Common myeloid progenitor, CD34-positive (primary cell): ENCODE measurements at places on chromosomes 11 and 22.

GRCh38 chr11:118530683-118531596 is at the start of gene TMEM25:
Gene TMEM25, plus strand, starts transcription at chr11:118531192. Its CDS starts 610 bp downstream, at chr11:118531802.
- H3K4me1 ChIP-seq, result peaks cover 46% of the 10 kb centered on the region
- peaks cover 3% of the 10 kb centered on the region for H3K36me3 ChIP-seq
- H3K27me3 ChIP-seq, result no peaks in the 10 kb centered on the region

GRCh38 chr11:77035039-77035438 is 841 bp downstream of the B3GNT6 start:
- DNase-seq, result no peak
- peaks cover 17% of the 10 kb centered on the region for H3K27me3 ChIP-seq
- H3K4me3 ChIP-seq, result no peak overlapping the region

GRCh38 chr11:74630043-74630442 is 37.7 kb downstream of the POLD3 start:
- H3K36me3 ChIP-seq, result peaks cover 31% of the 10 kb centered on the region
- DNase-seq, result no peak
- H3K4me3 ChIP-seq, result no peak overlapping the region
- H3K4me1 ChIP-seq, result no peaks in the 10 kb centered on the region
- no peaks in the 10 kb centered on the region for H3K27me3 ChIP-seq

GRCh38 chr11:32153747-32154146 is 62.9 kb downstream of the RCN1 start:
- H3K27ac ChIP-seq, result no peak overlapping the region
- H3K27me3 ChIP-seq, result no peaks in the 10 kb centered on the region
- H3K4me1 ChIP-seq, result peaks cover 3% of the 10 kb centered on the region
- H3K36me3 ChIP-seq, result no peaks in the 10 kb centered on the region

DNA sequence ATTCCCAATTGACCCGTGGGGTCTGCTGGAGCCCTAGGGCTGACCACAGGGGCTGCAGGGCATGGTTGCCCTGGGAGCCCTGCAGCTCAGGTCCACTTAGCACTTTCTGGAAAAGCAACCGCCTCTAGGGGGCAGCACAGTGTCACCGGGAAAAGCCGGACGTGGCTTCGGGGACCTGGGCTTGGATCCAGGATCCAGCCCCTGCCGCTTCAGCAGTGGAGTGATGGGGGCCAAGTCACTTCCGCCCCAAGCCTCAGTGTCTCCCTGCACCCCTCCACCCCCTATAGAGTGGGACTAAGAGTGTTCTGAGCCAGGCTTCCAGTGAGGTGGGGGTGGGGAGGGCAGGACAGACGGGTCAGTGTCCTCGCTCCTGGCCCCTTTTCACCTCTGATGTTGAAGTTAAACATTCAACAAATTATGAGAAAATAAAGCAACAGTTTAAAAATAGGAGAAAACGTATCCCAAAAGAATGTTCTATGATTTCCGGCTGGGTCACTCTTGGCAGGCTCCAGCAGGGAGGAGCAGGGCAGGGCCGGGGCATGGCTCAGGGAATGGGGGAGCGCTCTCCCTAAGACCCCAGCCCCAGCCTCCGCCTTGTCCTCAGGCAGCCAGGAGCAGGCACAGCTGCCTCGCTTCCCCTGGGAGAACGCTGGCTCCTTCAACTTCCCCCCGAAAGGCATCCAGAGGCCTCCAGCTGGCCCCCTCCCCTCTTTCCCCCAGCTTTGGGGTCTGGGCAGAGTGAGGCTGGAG is 96.5 kb upstream of the FGF3 start:
- no peaks in the 10 kb centered on the region for H3K36me3 ChIP-seq
- peaks cover 3% of the 10 kb centered on the region for H3K4me1 ChIP-seq
- no peak overlapping the region for H3K27ac ChIP-seq

- H3K4me1 ChIP-seq, result peaks cover 55% of the 10 kb centered on the region
- no peak overlapping the region for H3K4me3 ChIP-seq
- no peaks in the 10 kb centered on the region for H3K27me3 ChIP-seq
- no peak for DNase-seq
- H3K27ac ChIP-seq, result no peak overlapping the region
Observed at GRCh38 chr11:122737951-122738693, 82.6 kb downstream of the UBASH3B start.

DNA sequence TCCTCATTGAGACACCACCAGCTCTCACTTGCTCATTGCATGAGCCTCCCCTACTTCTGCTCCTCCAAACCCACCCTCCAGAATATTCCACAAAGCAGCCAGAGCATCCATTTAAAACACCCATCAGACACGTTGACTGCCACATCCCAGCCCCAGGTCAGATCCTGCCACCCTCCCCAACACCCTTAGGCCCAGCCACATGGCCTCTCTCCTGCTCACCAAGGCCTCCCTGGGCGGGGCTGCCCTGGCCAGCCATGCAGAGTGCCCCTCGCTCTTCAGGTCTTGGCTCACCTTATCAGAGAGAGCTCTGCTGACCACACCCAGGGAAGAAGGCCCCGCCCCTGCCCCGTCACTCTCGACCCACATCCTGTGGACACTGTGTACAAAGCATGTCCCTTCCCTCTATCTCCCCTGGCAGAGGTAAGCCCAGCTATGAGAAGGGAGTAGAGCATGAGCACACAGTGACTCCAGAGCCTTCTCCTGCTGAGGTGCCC is 106.8 kb downstream of the MICAL3 start:
- H3K27ac ChIP-seq, result no peak overlapping the region
- H3K36me3 ChIP-seq, result no peaks in the 10 kb centered on the region
- H3K27me3 ChIP-seq, result no peaks in the 10 kb centered on the region
- H3K4me1 ChIP-seq, result no peaks in the 10 kb centered on the region
- no peak for DNase-seq
- no peak overlapping the region for H3K4me3 ChIP-seq

GRCh38 chr22:28413612-28414399 is 265.8 kb downstream of the TTC28 start:
- no peaks in the 10 kb centered on the region for H3K36me3 ChIP-seq
- H3K4me1 ChIP-seq, result no peaks in the 10 kb centered on the region
- no peaks in the 10 kb centered on the region for H3K27me3 ChIP-seq

DNA sequence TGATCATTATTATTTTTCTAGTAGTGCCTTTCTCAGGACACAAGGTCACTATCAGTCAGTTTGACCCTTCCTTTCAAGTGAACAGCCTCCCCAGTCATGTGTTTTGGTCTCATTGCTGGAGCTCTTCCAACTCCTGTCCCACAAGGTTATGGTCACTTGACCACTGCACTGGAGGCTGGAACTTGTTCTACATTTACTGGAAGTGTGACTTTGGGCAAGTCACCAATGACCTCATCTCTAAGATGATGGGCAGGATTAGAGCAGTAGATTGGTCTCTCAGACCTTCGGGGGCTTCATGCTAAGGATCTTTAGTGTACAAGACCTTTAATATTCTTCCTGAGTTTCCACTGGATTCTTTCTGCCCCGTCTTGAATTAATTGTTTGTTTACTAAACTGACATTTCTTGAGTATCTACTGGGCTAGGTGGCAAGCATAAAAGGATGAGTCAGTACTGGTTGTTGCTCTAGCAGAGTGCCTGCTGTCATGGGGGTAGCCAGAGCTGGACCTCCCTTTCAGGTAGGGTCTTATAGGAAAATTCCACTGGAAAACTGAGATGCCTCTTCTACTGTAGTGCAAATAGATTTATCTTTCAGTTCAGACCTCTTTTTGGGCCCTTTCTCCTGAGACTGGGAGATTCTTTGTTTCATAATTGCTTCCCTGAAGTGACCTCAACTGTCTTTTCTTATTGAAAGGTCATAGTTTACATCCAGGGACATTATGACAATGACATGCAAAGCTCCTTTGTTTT is 106.8 kb downstream of the GRAMD1B start:
- no peaks in the 10 kb centered on the region for H3K4me1 ChIP-seq
- H3K4me3 ChIP-seq, result no peak overlapping the region
- H3K27ac ChIP-seq, result no peak overlapping the region
- H3K36me3 ChIP-seq, result no peaks in the 10 kb centered on the region

DNA sequence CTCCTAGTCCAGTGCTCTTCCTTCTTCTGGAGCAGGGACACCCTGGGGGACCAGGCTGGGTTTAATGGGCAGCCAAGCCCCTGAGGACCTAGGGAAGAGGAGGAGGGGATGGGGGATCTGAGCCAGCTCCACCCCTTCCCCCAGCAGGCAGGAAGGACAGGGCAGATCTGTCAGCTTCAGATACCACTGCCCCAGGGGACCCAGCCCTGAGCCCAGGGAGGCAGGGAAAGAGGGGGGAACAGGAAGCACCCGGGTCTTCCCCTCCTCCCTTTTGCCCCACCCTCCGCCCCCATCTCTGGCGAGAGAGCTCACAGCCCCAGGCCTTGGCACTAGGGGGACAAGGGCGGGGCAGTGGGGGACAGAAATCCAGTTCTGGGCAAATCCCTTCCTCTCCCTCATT is 11.7 kb upstream of the SOX10 start:
- H3K4me1 ChIP-seq, result peaks cover 42% of the 10 kb centered on the region

DNA sequence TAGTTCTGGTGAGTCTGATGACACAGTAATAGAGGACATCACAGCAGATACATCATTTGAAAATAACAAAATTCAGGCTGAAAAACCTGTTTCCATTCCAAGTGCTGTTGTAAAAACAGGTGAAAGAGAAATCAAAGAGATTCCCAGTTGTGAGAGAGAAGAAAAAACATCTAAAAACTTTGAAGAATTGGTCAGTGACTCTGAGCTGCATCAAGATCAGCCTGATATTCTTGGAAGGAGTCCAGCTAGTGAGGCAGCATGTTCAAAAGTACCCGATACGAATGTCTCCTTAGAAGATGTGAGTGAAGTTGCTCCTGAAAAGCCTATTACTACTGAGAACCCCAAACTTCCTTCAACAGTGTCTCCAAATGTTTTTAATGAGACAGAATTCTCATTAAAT is 38.7 kb downstream of the RTN3 start:
- H3K4me1 ChIP-seq, result no peaks in the 10 kb centered on the region
- no peaks in the 10 kb centered on the region for H3K27me3 ChIP-seq
- H3K4me3 ChIP-seq, result no peak overlapping the region
- no peak for DNase-seq
- peaks cover 4% of the 10 kb centered on the region for H3K36me3 ChIP-seq
- no peak overlapping the region for H3K27ac ChIP-seq

DNA sequence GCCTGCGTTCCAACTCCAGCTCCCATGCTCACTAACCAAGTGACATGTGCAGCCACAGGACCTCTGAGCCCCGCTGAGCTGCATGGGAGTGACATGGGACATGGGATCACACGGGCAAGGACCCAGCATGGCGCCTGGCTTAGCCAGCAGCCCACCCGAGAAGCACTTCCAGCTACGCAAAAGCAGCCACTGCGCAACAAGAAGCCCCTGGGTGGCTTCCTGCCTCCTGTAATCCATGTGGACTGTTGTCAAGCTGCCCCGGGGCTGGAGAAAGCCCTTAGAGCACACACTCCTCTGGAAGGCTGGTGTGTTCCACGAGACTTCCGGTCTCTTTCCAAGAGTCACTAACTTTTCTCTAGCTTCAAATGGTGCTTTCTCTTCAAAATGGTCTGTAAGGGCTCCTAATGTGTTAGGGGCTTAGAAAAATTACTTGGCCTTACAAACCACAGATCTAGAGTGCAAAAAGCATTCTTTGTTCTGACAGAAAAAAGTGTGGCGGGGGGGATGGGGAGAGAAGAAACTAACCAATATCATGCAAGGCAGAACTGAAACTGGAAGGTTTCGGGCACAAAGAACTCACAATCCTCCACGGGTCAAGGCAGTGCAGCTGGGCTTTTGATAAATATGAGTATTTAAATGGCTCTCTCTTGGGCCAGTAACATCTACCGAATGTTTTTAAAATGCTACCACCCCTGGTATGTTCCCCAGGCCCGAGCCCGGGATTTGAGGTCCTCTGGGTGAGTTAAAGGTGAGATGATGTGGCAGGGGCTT is 5.5 kb downstream of the C11orf24 start:
- peaks cover 55% of the 10 kb centered on the region for H3K36me3 ChIP-seq
- no peak for DNase-seq
- no peaks in the 10 kb centered on the region for H3K27me3 ChIP-seq

- no peaks in the 10 kb centered on the region for H3K4me1 ChIP-seq
- peak overlapping the region; percentile 33 for H3K27ac ChIP-seq
- H3K4me3 ChIP-seq, result peak overlapping the region; percentile 89
- DNase-seq, result peak; percentile 34
Observed at GRCh38 chr11:73759610-73760134, 1.2 kb downstream of the RAB6A start.

GRCh38 chr11:33753304-33753967 is 17.2 kb upstream of the CD59 start:
- H3K36me3 ChIP-seq, result peaks cover 22% of the 10 kb centered on the region
- H3K4me1 ChIP-seq, result no peaks in the 10 kb centered on the region
- DNase-seq, result no peak
- no peaks in the 10 kb centered on the region for H3K27me3 ChIP-seq

DNA sequence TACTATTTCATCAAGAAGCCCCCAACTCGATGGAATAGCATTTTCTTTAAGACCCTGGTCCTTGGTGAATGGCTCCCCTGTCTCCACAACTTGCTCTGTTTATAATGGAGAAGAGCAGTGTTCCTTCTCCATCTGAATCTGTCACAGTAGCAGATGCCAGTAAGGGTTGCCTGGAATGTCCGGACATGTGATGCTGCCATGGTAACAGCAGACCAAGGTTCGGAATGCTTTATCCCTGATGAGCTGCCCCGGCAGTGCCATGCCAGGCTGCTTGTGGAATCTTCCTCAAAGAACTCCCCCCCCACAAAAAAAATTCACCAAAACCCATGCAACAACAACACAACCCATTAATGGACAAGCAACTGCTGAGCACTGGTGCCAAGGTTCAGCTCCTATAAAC is 72.5 kb downstream of the KCNC1 start:
- H3K27me3 ChIP-seq, result no peaks in the 10 kb centered on the region
- no peak overlapping the region for H3K4me3 ChIP-seq
- no peak for DNase-seq
- H3K4me1 ChIP-seq, result no peaks in the 10 kb centered on the region
- no peak overlapping the region for H3K27ac ChIP-seq
- H3K36me3 ChIP-seq, result no peaks in the 10 kb centered on the region

- DNase-seq, result no peak
- no peaks in the 10 kb centered on the region for H3K36me3 ChIP-seq
- no peak overlapping the region for H3K4me3 ChIP-seq
- no peak overlapping the region for H3K27ac ChIP-seq
- H3K27me3 ChIP-seq, result no peaks in the 10 kb centered on the region
Observed at GRCh38 chr11:118058311-118059245, 18.3 kb upstream of the TMPRSS4 start.

DNA sequence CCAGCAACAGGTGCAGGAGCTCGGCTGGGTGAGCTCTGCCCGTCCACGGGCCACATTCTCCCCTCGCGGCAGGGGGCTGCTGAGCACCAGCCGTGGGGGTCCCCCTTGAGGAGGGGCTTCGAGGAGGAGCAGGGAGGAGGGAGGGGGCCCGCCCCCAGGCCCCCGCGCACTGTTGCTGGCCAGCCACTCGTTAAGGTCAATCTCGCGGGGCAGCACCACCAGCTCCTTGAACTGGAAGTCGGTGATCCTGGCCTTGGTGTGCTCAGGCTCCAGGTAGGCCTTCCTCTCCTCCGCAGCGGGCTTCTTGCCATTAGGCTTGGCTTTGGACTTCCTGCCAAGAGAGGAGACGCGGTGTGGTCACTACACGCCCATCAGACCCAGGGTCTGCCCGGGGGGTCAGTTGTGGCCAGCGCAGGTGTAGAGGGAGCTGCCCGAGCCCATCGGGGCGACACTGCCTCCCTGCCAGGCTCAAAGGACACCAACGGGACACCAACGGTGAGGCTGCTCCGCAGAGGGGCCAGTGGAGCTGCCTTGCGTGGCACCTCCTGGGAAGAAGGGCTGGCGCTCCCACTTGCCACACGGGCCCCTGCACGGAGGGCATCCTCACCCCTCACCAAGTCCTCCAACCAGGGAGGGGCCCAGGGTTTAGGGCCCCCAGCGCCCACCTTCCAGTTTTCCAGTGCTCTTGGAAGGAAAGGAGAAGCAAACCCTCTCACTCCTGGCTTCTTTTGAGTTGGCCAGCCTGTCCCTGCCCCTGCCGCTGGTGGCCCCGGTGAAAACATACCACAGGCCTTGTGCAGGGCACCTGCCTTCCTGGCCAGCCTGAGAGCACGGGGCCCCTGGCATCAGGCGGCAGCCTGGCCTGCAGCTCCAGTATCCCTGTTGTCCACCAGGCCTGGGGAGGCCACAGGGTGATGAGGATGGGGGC is 5.8 kb downstream of the MOB2 start:
- no peak for DNase-seq
- H3K4me3 ChIP-seq, result no peak overlapping the region
- H3K27me3 ChIP-seq, result no peaks in the 10 kb centered on the region
